ENCODE measurements at places on chromosomes 3 and 15.

GRCh38 chr3:167450195-167450594 lies 23.6 kb downstream of the SERPINI2 start:
- no peak for DNase-seq

DNA sequence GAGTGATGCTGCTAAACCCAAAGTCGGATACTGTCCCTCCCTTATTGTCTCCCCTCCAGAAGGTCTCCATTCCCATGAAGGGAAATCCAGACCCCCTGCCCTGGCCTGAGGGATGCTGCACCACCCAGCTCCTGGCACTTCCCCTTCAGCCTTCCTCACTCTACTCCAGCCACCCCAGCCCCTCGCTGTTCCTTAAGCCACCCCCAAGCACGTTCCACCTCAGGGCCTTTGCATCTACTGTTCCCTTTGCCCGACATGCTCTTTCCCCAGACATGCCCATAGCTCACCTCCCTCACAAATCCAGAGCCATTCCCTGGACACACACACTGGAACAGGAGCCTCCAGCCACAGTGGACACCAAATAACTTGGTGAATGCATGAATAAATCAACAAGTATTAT lies 8.1 kb downstream of the WNT7A start:
- no peak for DNase-seq

DNA sequence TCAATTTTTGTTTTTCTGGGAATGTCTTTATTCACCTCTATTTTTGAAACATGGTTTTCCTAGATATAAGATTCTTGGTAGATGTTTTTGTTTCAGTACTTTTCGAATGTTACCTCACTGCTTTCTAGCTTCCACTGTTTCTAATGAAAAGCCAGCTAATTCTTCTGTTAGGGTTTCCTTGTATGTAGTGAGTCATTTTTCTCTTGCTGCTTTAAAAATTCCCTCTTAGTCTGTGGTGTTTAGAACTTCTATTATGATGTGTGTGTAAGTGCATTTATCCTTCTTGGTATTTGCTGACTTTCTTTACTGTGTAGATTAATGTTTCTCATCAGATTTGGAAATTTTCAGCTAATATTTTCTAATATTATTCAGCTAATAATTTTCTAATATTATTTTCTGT lies 151.1 kb upstream of the OSTN start:
- DNase-seq: no peak

- DNase-seq: no peak
Measured at GRCh38 chr15:63497642-63498467, 6.5 kb upstream of the USP3 start.

DNA sequence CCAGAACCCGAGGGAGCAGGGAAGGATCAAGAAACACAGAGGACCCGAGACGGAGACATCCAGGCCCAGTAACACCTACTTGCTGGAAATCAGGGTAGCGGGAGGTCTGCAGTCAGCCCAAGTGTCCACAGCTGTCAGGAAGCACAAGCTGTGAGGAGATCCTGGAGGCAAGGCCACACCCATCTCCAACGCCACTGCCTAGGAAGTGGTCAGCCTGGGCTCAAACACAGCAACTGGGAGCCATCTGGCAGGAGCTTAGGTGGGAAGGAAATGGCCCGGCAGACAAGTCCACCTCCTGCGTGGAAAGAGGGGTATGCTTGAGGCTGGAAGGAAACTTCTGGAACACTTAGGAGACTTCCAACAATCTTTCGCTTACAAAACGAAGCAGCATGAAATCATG lies 407.1 kb downstream of the VPS13C start:
- no peak for DNase-seq

- DNase-seq: no peak
Measured at GRCh38 chr3:30418443-30418842, 188.0 kb upstream of the TGFBR2 start.

GRCh38 chr15:64379216-64379960 lies 1.9 kb downstream of the PCLAF start:
- DNase-seq: no peak

DNA sequence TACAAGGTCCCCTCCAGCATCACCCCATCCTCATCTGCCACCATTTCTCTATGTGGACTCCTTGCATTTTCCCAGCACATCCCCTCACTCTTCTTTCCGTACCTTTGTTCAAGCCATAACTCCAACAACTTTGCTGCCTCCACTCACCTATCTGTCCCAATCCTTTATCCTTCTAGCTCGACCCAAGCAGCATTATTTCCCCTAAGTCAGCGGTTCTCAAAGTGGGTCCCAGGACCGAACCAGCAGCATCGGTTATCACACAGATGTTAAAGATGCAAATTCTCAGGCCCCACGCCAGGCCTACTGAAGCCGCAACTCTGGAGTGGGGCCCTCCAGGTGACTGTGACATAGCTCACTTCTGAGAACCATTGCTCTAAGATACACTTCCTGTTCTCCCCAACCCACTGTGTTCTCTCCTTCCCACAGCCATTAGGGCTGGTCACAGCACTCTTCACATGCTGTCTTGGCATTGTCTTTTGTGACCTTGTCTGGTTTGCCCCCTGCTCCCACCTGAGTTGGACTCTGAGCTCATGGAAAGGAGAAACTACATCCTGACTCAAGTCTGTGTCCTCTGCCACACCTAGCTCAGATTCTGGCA lies 56.2 kb downstream of the AAGAB start:
- no peak for DNase-seq

- DNase-seq: no peak
Measured at GRCh38 chr3:69724722-69725435, 14.4 kb upstream of the MITF start.

GRCh38 chr15:62644216-62644888 lies 398.2 kb upstream of the TPM1 start:
- DNase-seq: no peak

DNA sequence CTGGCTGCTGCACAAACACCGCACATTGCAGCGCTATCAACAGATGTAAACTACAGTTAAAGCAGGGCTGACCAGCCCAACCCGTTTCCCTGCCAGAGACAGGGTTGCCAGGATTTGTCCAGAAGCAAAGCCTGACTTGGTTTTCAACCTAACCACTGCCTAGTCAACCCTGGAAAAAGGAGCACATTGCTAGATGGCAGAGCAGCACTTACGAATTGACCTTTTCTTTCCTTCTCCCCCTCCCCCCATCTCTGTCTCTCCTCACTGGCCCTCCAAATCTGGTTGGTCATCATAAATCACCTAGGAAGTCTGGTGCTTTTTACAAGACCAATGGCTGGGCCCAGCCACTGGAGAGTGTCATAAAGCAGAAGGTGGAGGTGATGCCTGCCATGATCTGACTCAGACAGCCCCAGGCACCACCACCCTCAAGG lies 51.3 kb downstream of the ABCC5 start:
- DNase-seq: no peak

GRCh38 chr3:110808630-110809029 lies 263.0 kb upstream of the NECTIN3 start:
- DNase-seq: no peak

DNA sequence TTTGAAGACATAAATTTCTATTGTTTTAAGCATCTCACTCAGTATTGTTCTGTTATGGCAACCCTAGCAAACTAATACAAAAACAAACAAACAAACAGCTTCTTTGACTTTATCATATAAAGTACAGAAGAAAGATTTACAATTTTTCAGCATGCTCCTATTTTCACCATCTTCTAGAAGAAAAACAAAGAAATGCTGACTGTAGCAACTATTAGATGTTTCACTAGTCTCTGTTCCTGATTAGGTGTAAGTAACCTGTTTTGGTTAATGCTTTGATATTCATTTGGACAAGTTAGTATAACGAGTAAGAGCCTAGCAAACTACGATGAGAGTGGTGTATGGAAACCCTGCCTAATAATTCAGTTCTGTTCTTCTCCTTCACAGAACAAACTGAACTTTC lies 478.5 kb downstream of the NAALADL2 start:
- DNase-seq: no peak

DNA sequence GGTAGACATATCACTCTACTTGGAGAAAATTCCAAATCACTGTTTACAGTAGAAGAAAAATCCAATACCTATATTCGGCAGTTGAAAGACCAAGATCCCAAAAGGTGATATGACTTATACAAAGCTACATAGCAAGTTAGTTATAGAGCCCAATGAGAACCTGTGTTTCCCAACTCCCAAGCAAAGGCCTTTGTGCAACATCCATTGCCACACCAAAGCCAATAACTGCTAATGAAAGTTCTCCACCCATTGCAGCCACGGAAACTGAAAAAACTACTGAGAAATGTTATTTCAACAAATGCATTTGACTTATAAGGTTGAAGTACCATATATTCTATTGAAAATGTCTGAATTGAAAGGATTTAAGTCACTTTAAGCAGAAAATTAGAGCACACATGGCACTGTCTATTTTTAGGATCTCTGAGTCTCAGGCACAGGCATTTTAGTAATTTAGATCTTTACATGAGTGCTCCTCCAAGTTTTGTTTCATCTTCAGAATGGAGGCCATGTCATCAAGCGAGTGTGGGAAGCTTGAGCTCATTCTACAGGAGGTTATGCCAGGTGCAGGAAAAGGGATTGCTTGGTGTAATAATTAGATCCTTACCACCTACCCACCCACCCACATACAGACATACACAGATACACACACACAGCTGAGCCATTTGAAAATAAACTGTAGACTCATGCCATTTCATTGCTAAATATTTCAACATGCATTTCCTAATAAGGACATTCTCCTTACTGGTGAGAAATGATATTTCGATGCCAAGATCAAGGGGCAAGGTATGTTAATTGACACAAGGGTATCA lies 19.7 kb upstream of the ANO10 start:
- no peak for DNase-seq

GRCh38 chr3:72289692-72290071 lies 504.7 kb upstream of the PROK2 start:
- no peak for DNase-seq

- no peak for DNase-seq
Measured at GRCh38 chr3:141790171-141790570, 27.0 kb downstream of the GRK7 start.

GRCh38 chr3:114558271-114558670 lies 264.4 kb downstream of the TIGIT start:
- DNase-seq: no peak

DNA sequence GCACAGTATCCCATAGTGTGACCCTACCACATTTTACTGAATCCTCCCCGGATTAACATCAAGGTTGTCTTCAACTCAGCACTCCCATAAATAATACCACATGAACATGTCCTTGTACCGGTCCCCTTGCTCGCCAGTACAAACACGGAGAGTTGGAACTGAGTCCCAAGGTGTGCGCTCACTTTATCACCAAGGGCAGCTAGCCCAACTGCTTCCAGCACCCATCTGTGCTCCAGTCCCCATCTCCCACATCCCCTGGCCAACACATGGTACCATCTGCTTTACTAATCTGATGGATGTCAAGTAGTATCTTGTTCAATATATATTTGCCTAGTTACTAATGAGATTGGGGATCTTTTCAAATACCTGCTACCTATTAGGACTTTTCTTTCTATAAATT lies 64.7 kb downstream of the ISG20 start:
- DNase-seq: no peak

DNA sequence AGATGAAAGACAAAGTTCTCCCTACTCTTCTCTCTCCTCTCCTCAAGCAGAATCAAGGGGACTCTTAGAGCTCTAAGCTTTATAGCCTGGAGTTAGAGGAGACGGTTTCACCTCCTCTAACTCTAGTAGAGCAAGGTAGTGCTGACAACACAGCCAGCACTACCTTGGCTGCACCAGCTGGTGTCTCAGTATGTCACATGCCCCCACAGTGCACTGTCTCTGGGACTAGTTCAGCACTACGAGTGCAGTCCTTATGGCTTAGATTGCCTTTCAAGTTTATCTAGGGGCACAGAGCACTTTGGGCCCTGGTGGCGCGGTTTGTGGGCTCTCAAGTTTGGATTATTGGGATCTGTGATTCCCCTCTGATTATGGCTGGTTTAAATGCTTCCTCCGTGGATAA lies 614.1 kb upstream of the NECTIN3 start:
- no peak for DNase-seq
